Right ventricle myocardium inferior (tissue), 1 donor: ENCODE measurements at places on chromosomes 16 and 17. TPM values are rescaled to one million over a fixed set of nuclear protein-coding genes. Genes with fewer than 3 reads are reported as not detected.

GRCh38 chr16:27243725-27244362 lies 24.7 kb downstream of the NSMCE1 start:
- DNase-seq = no peak

GRCh38 chr16:8853611-8854010 lies 15.2 kb downstream of the CARHSP1 start:
- DNase-seq = no peak

DNA sequence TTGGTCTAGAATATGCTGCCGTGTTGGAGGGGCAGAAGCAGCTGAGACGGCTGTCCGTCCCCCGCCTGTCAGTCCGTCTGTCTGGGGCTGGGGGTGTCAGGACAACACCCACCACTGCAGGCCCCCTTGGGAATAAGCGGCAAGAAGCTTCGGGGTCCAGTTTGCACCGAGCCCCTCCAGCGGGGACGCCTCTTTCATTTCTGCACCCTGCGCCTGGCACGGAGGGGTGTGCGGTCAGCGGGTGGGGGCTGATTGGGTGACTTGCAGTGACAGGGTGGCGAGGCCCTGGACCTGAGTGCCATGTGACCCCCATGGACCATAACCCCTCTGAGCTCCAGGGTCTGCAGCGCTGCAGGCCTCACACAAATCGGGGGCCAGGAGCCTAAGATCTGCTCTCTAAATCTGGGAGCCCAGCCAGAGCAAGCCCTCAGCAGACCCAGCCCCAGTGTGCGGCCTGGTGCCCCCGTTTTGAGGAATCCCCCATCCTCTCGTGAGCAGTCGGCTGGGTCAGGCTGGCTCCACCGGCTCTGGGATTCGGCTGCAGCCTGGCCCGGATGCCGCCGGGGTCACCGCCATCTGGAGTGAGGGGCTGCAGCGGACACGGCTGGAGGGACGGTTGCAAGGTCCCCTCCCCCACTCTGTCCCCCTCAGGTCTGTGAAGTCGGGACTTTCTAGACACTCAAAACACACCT lies 8.3 kb downstream of the CBFA2T3 start:
- DNase-seq = peak; percentile 43

- no peak for DNase-seq
These were observed 248.8 kb upstream of the ELAC2 start for GRCh38 chr17:13266606-13267005.

DNA sequence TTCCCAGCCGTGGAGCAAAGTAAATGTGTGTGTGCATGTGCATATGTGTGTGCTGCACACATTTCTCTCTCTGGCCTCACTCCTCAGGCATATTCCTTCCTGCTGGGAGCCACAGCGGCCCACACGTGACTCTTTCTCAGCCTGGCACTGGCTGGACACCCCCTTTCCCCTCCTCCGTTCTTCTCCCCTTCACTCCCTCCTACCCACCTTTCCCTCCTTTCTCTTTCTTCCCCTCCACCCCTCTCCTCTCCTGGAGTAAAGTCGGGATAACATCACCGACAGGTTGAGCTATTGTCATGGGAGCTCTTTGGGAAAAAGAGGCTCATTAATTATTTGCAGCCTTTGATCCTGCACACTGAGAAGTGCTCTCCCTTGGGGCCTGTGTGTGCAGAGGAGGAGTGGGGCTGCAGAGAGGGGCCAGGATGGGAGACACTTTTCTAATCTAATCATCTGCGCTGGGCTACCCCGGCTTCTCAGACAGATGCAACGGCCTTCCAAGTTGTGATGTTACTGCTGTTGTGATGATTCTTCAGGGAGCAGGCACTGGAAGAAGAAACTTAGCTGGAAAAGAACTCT lies 126.3 kb upstream of the HSBP1 start:
- DNase-seq = no peak

- no peak for DNase-seq
These were observed 49.0 kb upstream of the HLF start for GRCh38 chr17:55215711-55216110.

DNA sequence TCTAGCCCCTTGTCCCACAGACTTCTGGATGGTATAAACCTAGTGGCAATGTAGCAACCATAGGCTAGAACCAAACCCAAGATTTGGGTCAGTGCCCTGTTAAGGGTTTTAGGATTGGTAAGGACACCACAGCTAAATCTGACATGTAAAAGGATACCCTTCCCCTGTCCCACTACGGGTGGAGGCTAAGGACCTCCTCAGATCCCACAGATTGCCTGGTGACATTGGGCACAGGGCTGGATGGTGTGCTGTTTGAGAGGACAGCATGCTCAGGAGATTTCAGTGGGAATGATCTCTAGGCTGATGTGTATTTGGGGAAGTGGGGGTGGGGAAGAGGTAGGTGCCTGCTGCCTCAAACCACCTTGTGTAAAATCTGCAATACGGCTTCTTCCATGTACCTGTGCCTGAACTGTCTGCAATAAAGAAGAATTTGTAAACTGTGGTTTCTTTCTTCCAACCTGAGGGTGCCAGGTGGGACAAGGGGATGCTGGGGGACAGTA lies 671 bp upstream of the EDC4 start:
- DNase-seq = no peak

- DNase-seq = no peak
These were observed 17.7 kb upstream of the VPS4A start for GRCh38 chr16:69293401-69293800.

DNA sequence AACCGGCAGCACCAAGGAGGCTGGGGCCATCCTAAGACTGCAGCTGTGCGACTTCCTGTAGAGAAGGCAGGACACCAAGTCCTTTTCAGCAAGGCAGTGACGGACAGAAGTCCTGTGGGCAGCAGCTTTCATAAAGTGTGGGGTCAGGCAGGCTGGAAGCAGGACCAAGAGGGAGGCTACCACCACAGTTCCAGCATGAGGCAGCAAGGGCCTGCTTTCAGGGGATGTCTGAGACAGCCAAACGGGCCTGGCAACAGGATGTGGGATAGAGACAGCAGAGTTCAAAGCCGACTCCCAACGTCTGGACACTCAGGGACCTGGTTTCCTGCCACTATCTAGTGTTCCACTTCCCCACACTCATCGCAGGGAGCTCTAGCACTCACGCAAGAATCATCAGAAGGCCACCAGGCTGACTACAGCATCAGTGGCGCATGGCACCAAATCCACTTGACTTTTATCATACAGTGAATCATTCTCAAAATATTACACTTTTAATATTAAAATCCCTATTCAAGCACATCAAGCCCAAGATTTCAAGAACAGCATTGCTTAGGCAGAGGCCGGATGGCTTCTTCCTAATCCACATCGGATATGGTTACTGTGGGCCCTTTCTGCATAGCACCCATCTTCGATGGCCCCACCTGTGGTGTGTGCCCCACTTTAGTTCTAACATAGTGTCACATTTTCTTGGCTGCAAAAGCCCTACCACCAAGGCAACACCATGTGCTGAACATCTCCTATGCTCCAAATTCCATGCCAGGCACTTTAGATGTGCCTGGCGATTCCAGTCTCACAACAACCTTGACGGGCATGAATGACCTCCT lies 5.2 kb downstream of the USP7 start:
- DNase-seq = no peak

GRCh38 chr16:66523861-66524354 lies 26.0 kb downstream of the TK2 start:
- DNase-seq = peak; percentile 67

DNA sequence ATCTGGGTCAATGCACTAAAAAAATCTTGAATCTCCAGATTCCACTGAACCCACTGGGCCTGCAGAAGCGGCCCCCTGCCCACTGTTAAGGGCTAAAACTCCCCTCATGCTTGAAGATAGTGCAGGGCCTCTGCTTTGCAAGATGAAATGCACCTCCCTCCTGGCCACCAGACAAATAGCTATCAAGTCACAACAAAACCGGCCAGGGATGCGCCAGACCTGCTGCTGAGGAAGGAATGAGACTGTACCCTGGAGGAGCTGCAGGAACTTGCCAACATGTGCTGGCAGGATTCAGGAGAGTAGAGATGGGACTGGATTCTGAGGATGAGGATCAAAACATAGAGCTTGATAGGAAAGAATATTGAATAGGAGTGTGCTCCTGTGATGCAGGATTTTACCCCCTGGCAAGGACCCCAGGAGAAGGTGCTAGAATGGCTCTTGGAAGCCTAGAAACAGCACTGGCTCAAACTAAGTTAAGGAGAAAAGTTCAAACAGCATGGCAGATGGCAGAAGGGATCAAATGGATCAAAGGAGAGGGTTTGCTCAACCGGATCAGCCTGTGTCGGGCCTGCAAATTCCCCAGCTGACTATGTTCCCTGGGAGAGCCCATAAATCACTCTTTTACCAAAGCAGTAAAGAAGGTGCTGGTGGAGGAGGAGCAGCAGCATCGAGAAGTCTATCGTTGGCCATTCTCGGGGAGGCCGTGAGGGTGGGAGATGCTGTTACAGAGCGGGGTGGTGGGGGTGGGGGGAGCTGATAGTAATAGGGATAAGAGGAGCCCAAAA lies 27.2 kb upstream of the XYLT2 start:
- no peak for DNase-seq

- DNase-seq = no peak
These were observed 273.7 kb downstream of the SOX9 start for GRCh38 chr17:72394531-72394930.

- DNase-seq = no peak
These were observed 552.5 kb upstream of the EEF2KMT start for GRCh38 chr16:5649762-5650743.

GRCh38 chr17:82384730-82385481 lies 13.3 kb downstream of the UTS2R start:
- peak; percentile 84 for DNase-seq

DNA sequence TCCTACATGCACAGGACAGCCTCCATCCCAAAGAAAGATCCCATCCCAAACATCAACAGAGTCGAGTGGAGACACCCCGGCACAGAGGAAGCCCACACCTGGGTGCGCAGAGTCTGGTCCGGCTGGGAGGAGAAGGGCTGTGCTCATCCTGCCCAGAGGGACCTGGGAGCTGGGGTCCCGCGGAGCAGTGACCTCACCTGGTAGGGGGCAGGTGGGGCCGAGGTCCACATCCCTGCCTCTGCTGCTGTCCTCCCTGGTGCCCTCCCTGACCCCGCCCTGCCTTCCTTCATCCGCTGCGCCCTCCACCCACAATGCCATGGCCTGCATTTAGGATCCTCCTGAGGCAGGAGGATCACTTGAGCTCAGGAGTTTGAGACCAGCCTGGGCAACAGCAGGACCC lies 2.9 kb downstream of the C16orf90 start:
- no peak for DNase-seq

DNA sequence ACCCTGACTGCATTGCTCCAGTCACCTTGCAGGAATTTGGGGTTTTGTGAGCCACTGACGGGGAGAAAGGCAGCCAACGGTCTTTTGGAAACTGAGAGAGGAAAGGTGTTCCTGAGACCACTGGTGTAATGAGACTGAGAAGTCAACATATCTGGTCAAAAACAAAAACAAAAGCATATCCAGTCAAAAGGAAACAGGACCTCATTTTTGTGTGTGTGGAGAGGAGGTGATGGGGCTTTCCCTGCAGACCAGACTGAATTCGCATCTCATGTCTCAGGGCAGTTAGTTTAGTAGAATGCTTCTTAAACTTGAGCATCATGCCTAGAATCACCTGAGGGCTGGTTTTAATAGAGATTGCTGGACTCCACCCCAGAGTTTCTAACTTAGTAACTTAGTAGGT lies 198.4 kb downstream of the COPRS start:
- no peak for DNase-seq

DNA sequence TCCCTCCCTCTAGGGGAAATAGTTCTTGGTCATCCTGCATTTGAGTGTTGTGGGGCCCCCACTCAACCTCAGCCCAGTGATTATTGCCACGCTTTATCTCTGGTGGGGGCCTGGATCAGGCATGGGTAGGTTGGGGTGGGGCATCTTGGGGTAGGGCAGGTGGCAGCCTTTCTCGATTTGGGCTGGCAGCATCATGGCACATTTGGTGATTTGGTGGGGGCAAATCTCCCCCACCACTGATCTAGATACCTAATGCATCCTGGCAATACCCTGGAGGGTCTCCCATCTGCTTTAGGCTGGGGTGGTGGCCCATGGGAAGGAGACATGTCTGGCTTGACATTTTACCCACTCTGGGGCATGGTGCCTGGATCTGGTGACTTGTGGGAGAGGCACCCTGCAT lies 40.2 kb downstream of the NLRP1 start:
- no peak for DNase-seq

DNA sequence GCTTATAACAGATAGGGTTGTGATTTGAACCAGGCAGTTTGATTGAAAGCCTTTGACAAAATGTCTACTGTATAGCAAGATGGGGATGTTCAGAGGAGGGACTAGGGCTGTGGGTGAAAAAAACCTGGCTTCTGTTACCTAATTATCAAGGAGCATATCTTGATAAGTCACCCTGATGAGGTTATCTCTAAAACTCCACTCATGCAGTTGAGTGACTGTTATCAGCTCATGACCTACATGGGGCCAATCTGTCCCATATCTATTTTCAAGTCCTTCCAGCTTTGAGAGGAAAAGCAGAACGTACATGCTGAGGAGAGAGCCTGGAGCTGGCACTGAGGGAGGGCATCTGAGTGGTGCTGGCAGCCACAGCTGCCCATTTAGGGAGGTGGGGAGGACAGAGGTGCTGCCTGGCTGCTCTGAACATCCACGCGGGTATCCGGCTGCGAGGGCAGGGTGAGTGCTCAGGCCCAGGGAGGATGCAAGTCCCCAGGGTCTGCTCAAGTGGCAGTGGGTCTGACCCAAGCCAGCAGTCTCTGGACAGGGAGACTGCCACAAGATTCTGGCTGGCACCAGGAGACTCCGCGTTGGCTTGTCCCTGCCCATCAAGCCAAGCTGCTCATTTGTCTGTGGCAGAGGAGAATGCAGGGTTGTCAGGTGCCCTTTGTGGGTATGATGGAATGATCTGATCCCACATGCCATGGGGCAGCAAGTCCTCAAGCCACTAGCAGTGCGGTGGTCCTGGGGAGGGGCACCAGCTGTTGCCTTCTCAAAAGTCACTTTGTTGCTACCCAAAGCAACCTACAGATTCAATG lies 29.2 kb downstream of the ATPAF2 start:
- DNase-seq = no peak

- DNase-seq = no peak
These were observed 1572.3 kb downstream of the CDH8 start for GRCh38 chr16:60463986-60464385.

GRCh38 chr17:48160177-48161081 lies 52.9 kb downstream of the SNX11 start:
- no peak for DNase-seq

The LITAFD gene
- total RNA-seq = not detected

The SLC5A10 gene
- not detected for total RNA-seq

The NLRC3 gene
- total RNA-seq = 1.0 TPM

The MGAT5B gene
- total RNA-seq = not detected

The GSG1L gene
- total RNA-seq = 0.19 TPM

The HIGD1B gene
- total RNA-seq = 20.4 TPM

The OR3A2 gene
- 0.22 TPM for total RNA-seq

The C16orf92 gene
- total RNA-seq = not detected

The FSCN2 gene
- total RNA-seq = 0.19 TPM

The KRT27 gene
- total RNA-seq = not detected

The LDHD gene
- 71.8 TPM for total RNA-seq

The MYH2 gene
- not detected for total RNA-seq

The MYLK3 gene
- 261 TPM for total RNA-seq
